ENCODE measurements at places on chromosomes 16 and 17. TPM values are rescaled to one million over a fixed set of nuclear protein-coding genes. Genes with fewer than 3 reads are reported as not detected.

DNA sequence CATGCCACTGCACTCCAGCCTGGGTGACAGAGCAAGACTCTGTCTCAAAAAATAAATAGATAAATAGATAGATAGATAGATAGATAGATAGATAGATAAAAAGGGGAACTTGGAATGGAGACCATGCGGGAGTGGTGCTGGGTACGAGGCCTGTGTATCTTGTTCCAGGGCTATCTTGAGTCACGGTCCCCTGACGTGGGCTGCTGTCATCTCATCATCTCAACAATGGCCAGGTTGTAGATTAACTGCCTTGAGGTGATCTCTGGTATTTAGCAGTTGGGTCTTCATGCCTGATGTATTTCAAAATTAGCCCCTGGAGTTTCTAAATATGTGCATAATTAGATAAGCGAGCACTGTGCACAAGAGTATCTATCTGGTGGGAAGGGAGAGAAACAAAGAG is 212.1 kb downstream of the CDRT15L2 start:
- DNase-seq, result no peak

GRCh38 chr17:7610641-7611040 is 4.1 kb downstream of the FXR2 start:
- no peak for DNase-seq

GRCh38 chr17:67628580-67629013 is 89.1 kb upstream of the NOL11 start:
- DNase-seq, result no peak

NTN1 gene
- 12.0 TPM for polyA plus RNA-seq

DNA sequence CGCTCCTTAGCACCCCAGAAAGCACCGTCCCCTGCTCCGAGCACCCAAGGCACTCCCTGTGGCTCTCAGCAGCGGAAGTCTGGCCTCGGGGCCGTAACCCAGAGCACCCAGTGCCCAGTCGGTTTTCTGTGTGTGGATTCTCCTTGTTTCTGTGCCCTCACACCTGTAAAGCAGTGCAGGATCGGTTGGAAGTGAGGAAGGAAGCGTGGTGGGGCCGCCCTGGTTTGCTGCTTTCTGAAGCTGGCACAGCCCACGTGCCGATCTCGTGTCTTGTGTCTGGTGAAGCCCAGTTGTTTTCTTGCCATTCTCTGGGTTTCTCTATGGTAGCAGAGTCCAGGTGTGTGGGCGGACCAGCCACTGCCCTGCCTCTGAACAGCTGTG is 3.7 kb downstream of the ACSF3 start:
- DNase-seq, result no peak

- no peak for DNase-seq
These were observed 90.0 kb downstream of the WSCD1 start for GRCh38 chr17:6160232-6160555.

GRCh38 chr17:45430006-45430737 is 2.5 kb downstream of the ARHGAP27 start:
- DNase-seq, result no peak

CCDC144A gene
- polyA plus RNA-seq, result 1.4 TPM

NOD2 gene
- 0.57 TPM for polyA plus RNA-seq

GEMIN4 gene
- 21.7 TPM for polyA plus RNA-seq

DNA sequence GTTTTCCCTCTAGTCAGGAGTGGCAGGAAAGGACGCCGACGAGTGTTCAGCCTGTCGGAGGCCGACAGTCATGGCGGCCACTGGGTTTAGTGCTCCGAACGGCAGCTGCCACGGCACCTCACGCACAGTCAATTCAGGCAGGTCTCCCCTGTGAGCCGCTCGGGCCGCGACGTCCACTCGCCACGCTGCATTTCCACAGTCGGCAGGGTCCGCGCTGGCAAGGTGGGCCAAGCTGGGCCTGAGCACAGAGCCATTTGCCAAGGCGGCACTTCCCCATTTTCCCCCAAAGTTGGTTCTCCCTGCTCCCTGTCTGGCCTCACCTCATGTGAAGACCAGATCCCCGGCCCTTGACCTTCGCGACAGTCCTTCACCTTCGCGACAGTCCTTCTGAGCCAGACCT is 81.9 kb downstream of the SOCS1 start:
- DNase-seq, result no peak

IGFALS gene
- polyA plus RNA-seq, result 2.1 TPM

DNA sequence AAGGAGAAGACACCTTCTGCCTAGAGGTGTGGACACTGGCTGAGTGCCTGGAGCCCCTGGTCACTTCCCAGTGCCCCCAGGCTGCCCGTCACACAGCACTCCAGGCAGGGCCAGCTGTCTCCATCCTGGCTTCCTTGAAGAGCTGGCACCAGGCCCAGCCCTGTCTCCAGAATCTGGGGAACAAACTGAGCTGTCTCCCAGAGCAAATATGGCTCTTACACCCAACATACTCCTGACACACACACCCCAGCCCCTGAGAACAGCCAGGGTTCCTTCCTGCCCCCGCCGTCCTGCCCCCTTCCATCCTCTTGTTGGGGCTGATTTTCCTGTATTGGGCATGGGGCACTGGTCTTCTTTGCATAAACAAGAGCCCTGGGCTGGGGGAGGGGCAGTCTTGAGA is 9.1 kb downstream of the NHERF1 start:
- no peak for DNase-seq

DNA sequence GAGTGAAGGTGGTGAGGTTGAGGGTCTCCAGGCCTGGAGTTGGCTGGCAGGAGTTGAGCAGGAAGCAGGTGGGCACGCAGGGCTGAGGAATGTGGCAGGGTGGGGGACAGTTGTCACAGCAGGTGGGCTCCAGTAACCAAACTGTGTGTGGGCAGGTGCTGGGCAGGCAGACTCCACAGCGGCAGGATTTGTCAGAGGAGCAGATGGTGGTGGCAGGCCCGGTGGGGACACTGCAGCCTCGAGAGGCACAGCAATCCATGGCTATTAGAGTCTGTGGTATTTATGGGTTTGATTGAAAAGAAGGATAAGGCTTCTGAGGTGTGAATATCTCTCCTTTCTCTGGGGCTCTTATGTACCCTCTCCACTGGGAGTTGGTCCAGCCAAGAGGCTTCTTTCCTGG is at the start of gene KRTAP3-3:
Gene KRTAP3-3 (minus strand): TSS at position 326 of the 400 bp plus-strand sequence. CDS start 67 bp downstream, at position 259.
- no peak for DNase-seq

CCL17 gene
- 0.38 TPM for polyA plus RNA-seq

TMC6 gene
- 26.2 TPM for polyA plus RNA-seq

DNA sequence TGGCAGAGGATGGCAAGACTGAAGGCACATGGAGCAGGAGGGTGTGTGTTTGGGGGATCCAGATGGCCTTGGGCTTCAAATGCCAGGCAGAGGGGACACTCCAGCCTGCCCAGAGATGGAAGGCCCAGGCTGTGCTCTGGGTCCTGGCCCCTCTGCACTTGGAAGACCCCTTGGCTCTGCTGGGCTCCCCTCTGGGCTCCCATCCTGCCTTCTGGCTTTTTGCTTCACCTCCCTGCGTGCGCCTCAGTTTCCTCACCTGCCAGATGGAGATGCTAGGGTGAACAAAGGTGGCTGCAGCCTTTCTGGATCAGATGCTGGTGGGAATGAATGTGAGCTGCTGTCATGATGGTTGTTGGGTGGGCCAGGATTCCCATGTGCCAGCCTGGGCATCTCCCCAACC is 3.0 kb downstream of the SNN start:
- DNase-seq, result no peak
